NCI-H1105 (cell line): ENCODE measurements at places on chromosomes 5 and 9.

GRCh38 chr5:92548346-92548745 lies 1032.7 kb downstream of the NR2F1-AS1 start:
- no peak for DNase-seq

GRCh38 chr5:135450952-135451351 lies 1.2 kb downstream of the TIFAB start:
- DNase-seq: no peak

- DNase-seq: no peak
Measured at GRCh38 chr5:150647275-150648251, 7.1 kb downstream of the SYNPO start.

- no peak for DNase-seq
Measured at GRCh38 chr9:116020146-116020545, 133.4 kb upstream of the PAPPA start.

- no peak for DNase-seq
Measured at GRCh38 chr9:111149018-111149759, 110.9 kb upstream of the LPAR1 start.

DNA sequence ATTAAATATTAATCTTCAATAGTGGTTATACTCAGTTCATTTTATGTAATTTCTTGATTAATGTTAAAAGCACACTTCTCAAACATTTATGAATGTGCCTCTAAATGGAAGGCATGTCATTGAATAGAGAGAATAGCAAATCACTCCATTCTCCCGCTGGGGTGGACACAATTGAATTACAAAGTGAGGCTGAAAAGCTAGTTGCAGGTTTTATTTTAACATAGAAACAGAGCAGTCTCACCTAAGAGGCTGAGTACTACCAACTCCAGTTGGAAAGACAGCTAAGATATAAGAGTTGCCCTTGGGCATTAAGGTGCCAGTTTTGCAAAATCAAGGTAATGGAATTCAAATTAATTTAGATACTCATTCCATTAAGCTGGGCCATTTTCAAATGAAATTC lies 147.2 kb downstream of the PCSK1 start:
- DNase-seq: no peak

DNA sequence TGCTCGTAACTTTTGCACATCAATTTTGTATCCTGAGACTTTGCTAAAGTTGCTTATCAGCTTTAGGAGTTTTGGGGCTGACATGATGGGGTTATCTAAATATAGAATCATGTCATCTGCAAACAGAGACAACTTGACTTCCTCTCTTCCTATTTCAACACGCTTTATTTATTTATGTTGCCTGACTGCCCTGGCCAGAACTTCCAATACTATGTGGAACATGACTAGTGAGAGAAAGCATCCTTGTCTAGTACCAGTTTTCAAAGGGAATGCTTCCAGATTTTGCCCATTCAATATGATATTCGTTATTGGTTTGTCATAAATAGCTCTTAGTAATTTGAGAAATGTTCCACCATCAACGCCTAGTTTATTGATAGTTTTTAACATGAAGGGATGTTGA lies 65.4 kb upstream of the CDH12 start:
- DNase-seq: no peak

GRCh38 chr5:53167836-53168235 lies 58.3 kb upstream of the MOCS2 start:
- DNase-seq: no peak

GRCh38 chr5:170135796-170136490 lies 30.2 kb downstream of the FOXI1 start:
- DNase-seq: no peak

- no peak for DNase-seq
Measured at GRCh38 chr5:107402434-107403227, 268.1 kb downstream of the EFNA5 start.
